ENCODE measurements at places on chromosomes 5 and 9.

DNA sequence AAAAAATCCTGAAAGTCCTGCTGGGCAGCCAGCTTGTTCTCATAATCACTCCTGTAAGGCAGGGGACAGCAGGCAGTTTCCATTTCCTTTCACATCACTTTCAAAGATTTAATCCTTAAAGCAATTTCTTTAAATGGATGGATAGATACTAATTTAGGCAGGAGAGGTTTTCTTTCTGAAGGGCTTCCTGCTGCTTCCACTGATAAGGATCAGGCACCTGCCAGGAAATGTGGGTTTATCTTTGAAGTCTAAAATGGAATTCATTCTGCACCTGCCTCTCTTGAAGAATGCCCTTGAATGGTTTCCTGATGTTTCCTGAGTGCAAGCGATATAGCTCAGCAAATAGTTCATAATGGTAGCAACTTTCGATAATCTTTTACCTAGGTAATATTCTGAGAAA, 64.5 kb downstream of the STARD4 start:
- no peak for DNase-seq

GRCh38 chr5:149418910-149419531, 39.9 kb upstream of the IL17B start:
- no peak for DNase-seq

- no peak for DNase-seq
Measured at GRCh38 chr9:85729882-85730281, 11.9 kb downstream of the AGTPBP1 start.

DNA sequence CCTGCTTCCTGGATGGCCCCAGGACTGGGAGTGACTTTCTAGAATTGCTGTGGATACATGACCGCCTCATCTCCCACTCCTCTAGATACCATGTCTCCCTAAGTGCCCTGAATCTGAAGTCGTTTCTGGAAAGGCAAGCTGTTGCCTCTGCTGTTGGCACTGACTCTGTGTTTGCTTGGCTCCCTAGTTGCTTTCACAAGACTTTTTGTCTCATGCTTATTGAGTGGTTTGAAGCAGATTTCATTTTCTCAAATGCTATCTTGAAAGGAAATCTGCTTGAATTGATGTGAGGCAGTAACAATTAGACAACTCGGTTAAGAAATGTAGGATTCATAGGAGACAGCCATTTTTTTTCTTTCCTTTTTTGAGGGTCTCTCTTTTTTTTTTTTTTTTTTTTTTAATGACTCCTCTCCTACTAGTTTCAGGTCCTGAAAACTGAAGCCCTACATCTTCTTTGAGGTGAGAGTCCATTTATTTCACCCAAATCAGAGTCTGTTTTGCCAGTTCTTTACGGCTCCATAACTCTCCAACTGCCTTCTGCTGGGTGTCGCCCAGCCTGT, 65.9 kb downstream of the PRDM6 start:
- DNase-seq = no peak

DNA sequence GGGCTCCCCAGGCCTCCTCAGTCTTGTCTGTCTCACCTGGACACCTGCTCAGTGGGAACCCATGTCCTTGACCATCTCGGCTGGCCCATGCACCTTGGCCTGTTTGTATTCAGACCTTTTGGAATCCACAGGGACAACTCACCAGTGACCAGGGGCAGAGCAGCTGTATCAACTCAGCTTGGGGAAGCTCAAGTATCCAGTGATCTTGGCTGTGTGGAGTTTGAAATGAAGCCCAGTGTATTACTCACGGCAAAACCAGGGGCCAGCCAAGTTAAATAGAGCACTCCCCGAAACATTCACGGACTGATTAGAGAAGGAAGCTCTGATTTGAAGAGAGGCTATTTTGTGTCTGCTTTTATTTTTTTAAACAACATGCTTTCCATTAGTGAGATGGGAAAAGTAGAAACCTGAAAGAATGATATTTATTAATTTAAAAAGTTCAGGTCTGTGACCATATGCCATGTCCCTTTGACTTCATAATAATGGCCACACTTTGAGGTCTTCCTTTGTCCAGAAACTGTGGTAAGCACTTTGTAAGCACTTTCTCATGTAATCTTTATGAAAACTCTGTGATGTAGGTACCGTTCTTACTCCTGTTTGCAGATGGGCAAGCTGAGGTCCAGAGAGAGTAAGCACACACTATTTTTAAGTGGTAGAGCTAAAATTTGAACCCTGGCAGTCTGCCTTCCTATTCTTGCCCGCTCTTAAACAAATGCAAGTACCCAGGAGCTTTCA, 656.5 kb downstream of the BNC2 start:
- no peak for DNase-seq

DNA sequence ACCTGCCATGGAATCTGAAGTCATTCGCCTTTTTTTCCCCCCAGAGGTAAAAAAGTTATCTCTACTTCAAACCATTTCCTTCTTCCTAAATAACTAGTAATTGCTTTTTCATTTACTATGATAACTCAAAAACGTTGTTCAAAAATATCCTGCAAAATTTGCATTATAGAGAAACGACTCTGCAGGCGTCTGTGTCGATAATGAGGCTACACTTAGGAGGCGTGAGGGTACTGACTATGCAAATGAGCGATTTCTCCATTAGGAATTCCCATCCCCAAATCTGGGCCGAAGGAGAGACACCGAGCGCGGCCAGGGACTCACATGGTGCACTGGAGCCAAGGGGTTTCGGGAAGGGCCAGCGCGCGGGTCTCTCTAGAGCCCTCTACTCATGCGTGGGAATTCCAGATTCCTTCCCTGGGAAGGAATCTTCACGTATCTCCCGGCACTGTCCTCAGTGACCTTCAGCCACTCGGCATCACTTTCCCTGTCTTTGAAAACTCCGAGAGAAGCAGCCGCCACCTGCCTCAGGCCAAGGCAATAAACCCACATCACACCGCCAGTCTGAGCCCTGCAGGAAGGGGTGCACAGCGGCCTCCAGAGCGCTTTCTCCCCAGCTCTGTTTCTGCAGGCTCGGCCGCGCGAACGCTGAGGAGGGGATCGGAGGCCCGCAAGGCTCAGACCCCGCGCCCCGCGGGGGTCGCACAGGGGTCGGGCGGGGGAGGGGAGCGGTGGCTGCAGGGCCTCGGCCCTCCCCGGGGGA, 718 bp upstream of the DENND4C start:
- DNase-seq = no peak
